ENCODE measurements at places on chromosomes 5 and 9. TPM values are rescaled to one million over a fixed set of nuclear protein-coding genes. Genes with fewer than 3 reads are reported as not detected.
A peak's percentile ranks its signal among the peaks of the same experiment; 100 is the strongest.

The WDR55 gene
- 19.3 TPM for total RNA-seq

The KCNV2 gene
- not detected for total RNA-seq

The ASS1 gene
- 196 TPM for total RNA-seq

The PRLR gene
- 76.2 TPM for total RNA-seq

The NTRK2 gene
- 5.6 TPM for total RNA-seq

The LHX3 gene
- total RNA-seq, result not detected

The CCDC69 gene
- 241 TPM for total RNA-seq

DNA sequence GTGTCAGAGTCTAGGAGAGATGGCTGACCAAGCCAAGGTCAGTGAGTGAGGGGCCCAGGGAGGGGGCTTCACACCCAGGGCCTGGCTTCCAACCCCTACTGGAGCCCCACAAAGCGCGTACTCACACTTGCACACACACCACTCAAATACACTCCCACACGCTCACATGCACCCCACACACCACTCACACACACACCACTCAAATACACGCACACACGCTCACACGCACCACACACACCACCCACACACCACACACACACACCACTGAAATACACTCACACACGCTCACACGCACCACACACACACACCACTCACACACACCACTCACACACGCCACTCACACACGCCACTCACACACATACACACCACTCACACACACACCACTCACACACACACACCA is 5.7 kb upstream of the ASB6 start:
- H3K4me3 ChIP-seq, result no peak overlapping the region
- DNase-seq, result no peak
- no peaks in the 10 kb centered on the region for H3K4me1 ChIP-seq

- no peak overlapping the region for H3K4me3 ChIP-seq
- H3K36me3 ChIP-seq, result no peaks in the 10 kb centered on the region
- no peaks in the 10 kb centered on the region for H3K27me3 ChIP-seq
Observed at GRCh38 chr5:86768699-86769202, 151.0 kb downstream of the COX7C start.

GRCh38 chr9:631596-631995 is 209.9 kb upstream of the DMRT1 start:
- H3K27ac ChIP-seq, result no peak overlapping the region
- no peak for DNase-seq
- no peaks in the 10 kb centered on the region for H3K36me3 ChIP-seq
- no peaks in the 10 kb centered on the region for H3K27me3 ChIP-seq
- H3K4me3 ChIP-seq, result no peak overlapping the region

- no peak for DNase-seq
- H3K27ac ChIP-seq, result no peak overlapping the region
- no peaks in the 10 kb centered on the region for H3K27me3 ChIP-seq
- H3K36me3 ChIP-seq, result no peaks in the 10 kb centered on the region
- H3K4me1 ChIP-seq, result no peaks in the 10 kb centered on the region
Observed at GRCh38 chr5:2332521-2332920, 419.0 kb downstream of the IRX2 start.

DNA sequence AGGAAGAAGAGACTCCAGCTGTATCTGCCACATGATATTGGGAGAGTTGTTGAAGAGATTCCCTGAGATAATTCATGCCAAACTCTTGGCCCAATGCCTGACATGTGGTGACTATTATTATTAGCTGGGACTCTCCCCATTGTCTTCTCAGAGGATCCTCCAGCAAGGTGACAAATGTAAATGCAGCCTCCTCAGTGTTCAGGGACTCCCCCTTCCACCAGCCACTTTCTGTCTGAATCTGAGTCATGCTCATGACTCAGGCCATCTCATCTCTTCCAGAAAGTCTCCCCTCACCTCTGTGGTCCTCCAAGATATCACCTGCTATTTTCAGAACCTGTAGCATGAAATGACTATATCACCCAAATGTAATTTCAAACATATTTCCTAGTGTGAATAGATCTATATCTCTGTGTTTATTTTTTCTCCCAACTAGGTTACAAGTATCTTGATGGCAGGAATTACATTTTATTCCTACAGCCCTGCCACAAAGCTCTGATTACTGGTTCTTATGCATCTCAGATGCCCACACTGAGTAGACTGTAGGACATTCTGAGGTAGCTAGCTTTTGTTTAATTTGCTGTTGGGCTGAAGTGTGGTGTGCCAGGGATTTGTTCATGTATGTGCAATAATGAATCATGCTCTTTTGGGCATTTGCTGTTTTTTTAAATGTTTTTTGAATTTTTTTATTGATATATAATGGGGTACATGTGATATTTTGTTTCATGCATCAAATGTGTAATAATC is 126.6 kb upstream of the IL12B start:
- H3K27me3 ChIP-seq, result no peaks in the 10 kb centered on the region
- no peaks in the 10 kb centered on the region for H3K4me1 ChIP-seq
- no peak overlapping the region for H3K4me3 ChIP-seq
- H3K27ac ChIP-seq, result no peak overlapping the region

DNA sequence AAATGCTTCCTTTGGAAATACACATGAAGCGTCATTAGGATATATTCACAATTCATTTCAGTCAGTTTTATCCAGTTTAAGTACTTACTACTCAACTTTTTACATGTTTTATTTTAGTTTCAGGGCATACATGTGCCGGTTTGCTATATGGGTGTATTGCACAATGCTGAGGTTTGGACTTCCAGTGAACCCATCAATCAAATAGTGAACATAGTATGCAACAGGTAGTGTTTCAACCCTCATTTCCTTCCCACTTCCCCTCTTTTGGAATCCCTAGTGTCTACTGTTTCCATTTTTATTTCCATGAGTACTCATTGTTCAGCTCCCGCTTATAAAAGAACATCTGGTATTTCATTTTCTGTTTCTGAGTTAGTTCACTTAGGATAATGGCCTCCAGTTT is 74.7 kb downstream of the TMEM161B start:
- no peak for DNase-seq
- no peak overlapping the region for H3K27ac ChIP-seq
- no peaks in the 10 kb centered on the region for H3K36me3 ChIP-seq

- H3K36me3 ChIP-seq, result no peaks in the 10 kb centered on the region
- no peaks in the 10 kb centered on the region for H3K27me3 ChIP-seq
- no peaks in the 10 kb centered on the region for H3K4me1 ChIP-seq
- H3K4me3 ChIP-seq, result no peak overlapping the region
- no peak for DNase-seq
- no peak overlapping the region for H3K27ac ChIP-seq
Observed at GRCh38 chr9:30630459-30630858, 1754.0 kb upstream of the ACO1 start.

DNA sequence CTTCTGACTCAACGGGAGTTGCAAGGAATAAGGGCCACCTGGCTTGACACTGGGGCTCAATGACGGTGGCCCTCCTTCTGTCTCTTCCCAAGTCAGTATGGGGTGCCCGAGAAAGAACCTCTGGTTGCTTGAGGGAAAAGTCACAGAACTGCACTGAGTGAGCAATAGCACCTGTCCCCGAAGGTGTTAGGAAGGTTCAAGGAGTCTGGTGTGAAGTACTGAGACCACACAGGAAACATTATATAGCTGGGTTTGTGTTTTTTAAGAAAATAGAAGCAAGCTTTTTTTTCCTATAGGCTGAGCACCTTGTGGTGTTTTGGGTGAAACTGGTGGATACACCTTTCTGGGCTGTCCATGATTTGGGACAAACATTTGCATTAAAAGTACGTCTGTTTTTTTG is 62.9 kb downstream of the SPIN1 start:
- no peak overlapping the region for H3K4me3 ChIP-seq
- no peak overlapping the region for H3K27ac ChIP-seq
- peaks cover 17% of the 10 kb centered on the region for H3K4me1 ChIP-seq
- peaks cover 23% of the 10 kb centered on the region for H3K36me3 ChIP-seq
- no peaks in the 10 kb centered on the region for H3K27me3 ChIP-seq

- DNase-seq, result no peak
- H3K27me3 ChIP-seq, result no peaks in the 10 kb centered on the region
- no peaks in the 10 kb centered on the region for H3K36me3 ChIP-seq
- H3K4me1 ChIP-seq, result no peaks in the 10 kb centered on the region
- H3K4me3 ChIP-seq, result no peak overlapping the region
Observed at GRCh38 chr5:124238350-124238749, 508.1 kb downstream of the ZNF608 start.

DNA sequence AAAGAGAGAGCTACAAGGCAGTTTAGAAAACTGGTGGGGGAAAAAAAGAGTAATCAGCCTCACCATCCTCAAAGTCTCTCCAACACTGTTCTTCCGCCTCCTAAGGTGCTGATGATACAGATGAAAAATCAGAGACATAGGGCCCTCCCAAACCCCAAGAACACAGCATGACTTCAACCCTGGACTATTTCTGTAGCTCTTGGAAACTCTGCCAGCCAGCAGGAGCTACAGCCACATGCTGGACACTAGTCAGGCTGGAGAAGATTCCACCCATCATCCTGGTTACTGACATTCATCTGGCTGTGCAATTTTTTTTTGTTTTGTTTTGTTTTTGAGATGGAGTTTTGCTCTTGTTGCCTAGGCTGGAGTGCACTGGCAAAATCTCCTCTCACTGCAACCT is 42.4 kb downstream of the OXCT1 start:
- H3K4me3 ChIP-seq, result no peak overlapping the region
- H3K36me3 ChIP-seq, result no peaks in the 10 kb centered on the region
- H3K27me3 ChIP-seq, result no peaks in the 10 kb centered on the region
- DNase-seq, result no peak
- no peak overlapping the region for H3K27ac ChIP-seq

- H3K36me3 ChIP-seq, result no peaks in the 10 kb centered on the region
- H3K27me3 ChIP-seq, result no peaks in the 10 kb centered on the region
- no peak for DNase-seq
- H3K4me1 ChIP-seq, result no peaks in the 10 kb centered on the region
Observed at GRCh38 chr9:119003882-119004617, 365.2 kb downstream of the BRINP1 start.

- H3K27me3 ChIP-seq, result no peaks in the 10 kb centered on the region
- DNase-seq, result no peak
- H3K4me1 ChIP-seq, result peaks cover 5% of the 10 kb centered on the region
- H3K27ac ChIP-seq, result no peak overlapping the region
Observed at GRCh38 chr9:121069396-121069795, 5.4 kb upstream of the CNTRL start.

DNA sequence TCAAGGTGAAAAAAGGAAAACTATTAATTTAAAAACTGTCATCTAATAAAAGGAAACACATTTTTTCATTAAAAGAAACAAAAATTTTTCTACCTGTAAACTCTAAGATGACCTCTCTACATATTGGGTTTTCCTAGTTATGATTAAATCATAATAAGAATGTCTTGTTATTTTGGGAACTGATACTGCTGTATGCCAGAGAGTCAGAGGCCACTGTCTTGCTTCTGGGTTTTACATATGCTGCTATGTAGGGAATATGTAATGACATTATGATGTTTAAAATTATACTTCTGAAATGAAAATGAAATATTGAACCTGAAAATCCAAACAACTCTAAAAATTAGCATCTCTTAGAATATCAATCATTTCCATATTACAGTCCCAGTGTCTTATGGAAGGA is 63.7 kb downstream of the FEM1C start:
- H3K27ac ChIP-seq, result no peak overlapping the region
- no peaks in the 10 kb centered on the region for H3K27me3 ChIP-seq
- DNase-seq, result no peak
- no peak overlapping the region for H3K4me3 ChIP-seq
- H3K4me1 ChIP-seq, result no peaks in the 10 kb centered on the region

DNA sequence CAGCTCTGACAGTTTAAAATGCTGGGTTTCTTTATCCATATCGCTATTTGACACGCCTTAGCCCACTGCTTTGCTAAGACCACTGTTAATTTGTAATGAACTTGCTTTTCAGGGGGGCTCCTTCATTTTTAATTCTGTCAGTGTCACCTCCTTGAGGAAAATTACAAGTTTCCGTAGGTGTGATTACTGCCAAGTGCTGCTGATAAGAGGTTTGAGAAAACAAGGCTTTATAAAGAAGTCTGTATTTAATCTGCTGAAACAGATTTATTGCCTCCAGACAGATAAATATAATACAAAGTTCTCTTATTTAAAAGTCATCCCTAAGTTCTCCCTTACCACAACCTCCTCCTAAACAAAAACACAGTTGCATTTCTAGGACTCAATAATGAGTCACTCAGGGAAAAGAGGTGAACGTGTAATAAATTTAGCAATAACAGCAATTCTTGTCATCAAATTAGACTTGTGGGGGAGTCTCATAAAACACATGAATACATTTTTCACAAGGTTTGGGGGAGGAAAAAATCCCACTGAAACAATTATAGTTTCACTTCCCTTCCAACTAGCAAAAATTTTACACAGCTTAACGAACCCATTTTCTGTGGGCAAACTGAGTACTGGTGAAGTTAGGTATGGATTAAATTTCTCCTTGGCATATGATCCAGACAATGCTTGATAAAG is 72.8 kb downstream of the MAPKAP1 start:
- H3K4me3 ChIP-seq, result no peak overlapping the region
- no peaks in the 10 kb centered on the region for H3K36me3 ChIP-seq
- H3K27me3 ChIP-seq, result no peaks in the 10 kb centered on the region
- peaks cover 36% of the 10 kb centered on the region for H3K4me1 ChIP-seq
- no peak for DNase-seq

DNA sequence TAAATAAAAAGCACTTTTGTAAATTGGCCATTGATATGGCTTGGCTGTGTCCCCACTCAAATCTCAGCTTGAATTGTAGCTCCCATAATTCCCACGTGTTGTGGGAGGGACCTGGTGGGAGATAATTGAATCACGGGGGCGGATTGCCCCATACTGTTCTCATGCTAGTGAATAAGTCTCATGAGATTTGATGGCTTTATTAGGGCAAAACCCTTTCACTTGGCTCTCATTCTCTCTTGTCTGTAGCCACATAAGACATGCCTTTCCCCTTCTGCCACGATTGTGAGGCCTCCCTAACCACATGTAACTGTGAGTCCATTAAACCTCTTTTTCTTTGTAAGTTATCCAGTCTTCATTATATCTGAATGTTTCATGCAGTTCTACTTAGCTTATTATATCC is 153.2 kb downstream of the TARS1 start:
- no peak overlapping the region for H3K4me3 ChIP-seq
- H3K36me3 ChIP-seq, result no peaks in the 10 kb centered on the region
- no peaks in the 10 kb centered on the region for H3K4me1 ChIP-seq
- H3K27ac ChIP-seq, result no peak overlapping the region
- no peaks in the 10 kb centered on the region for H3K27me3 ChIP-seq
- DNase-seq, result no peak

- no peak overlapping the region for H3K4me3 ChIP-seq
- no peaks in the 10 kb centered on the region for H3K36me3 ChIP-seq
- H3K4me1 ChIP-seq, result peaks cover 16% of the 10 kb centered on the region
- peak; percentile 59 for DNase-seq
Observed at GRCh38 chr5:80487444-80487828, 464 bp upstream of the FAM151B start.

GRCh38 chr5:178649580-178649979 is 22.7 kb upstream of the CLK4 start:
- H3K27ac ChIP-seq, result no peak overlapping the region
- no peaks in the 10 kb centered on the region for H3K4me1 ChIP-seq
- H3K36me3 ChIP-seq, result no peaks in the 10 kb centered on the region
- no peak for DNase-seq
- no peak overlapping the region for H3K4me3 ChIP-seq

GRCh38 chr9:21933281-21933680 is 60.9 kb downstream of the CDKN2A start:
- no peak for DNase-seq
- no peak overlapping the region for H3K27ac ChIP-seq
- no peaks in the 10 kb centered on the region for H3K36me3 ChIP-seq
- no peaks in the 10 kb centered on the region for H3K4me1 ChIP-seq
- no peak overlapping the region for H3K4me3 ChIP-seq
